ENCODE measurements at places on chromosomes 5 and 9.
A peak's percentile ranks its signal among the peaks of the same experiment; 100 is the strongest.

DNA sequence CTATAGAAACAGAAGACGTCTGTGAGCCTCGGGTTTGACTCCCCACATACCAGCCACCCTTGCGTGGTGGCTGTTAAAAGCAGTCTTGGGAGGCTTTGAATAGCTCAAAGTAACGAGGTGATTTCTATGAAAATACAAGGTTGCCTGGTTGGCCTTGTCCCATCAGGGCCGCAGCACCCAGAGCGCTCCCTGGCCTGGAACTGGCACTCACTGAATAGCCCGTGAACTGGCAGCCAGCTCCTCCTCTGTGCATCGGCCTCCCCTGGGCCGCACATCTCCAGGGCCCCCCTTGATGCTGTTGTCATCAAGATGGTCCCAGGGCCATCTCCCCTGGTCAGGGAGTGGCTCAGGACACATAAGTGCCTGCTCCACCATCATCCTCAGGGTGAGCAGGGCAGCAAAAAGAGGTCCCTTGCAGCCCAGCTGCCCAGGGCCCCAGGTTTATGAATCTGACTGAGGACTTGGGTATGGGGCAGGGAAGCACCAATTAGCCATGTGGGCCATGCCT is 144.6 kb upstream of the PPP1R26 start:
- no peak for DNase-seq

- DNase-seq, result peak; percentile 58
Observed at GRCh38 chr9:129995409-129996160, 47.4 kb downstream of the FNBP1 start.

DNA sequence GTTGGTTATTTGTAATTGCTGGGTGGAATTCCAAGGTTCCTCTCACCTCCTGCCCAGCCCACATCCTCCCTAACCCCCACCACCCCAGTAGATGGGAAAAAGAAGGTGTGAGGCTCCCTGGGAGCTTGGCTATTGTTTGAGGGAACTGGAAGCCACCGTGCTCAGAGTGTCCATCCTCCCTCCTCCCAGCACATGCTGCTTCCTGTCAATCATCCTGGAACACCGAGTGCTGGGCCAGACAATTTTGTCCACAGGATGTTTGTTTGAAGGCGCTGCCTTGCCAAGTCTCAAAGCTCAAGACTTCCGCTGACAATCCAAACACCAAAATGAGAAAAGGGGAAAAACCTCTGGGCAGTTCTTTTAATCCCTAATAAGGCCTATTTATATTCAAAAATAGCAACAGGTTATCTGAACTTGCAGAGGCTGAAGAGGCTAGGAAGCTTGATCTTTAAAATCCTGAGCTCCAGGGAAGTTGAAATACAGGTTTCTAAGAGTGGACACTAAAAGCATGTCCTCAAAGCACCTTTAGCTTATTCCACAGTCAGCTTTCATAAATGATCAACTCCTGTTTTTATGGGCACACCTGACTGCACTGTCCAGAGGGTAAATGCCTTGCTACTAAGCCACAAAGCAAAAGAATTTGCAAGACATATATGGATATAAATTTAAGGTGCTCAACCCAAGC is 286.7 kb downstream of the NFIB start:
- DNase-seq, result no peak

GRCh38 chr9:23746317-23746716 is 79.7 kb downstream of the ELAVL2 start:
- DNase-seq, result no peak

GRCh38 chr9:122498883-122499288 is 11.7 kb upstream of the OR1J2 start:
- peak; percentile 45 for DNase-seq

DNA sequence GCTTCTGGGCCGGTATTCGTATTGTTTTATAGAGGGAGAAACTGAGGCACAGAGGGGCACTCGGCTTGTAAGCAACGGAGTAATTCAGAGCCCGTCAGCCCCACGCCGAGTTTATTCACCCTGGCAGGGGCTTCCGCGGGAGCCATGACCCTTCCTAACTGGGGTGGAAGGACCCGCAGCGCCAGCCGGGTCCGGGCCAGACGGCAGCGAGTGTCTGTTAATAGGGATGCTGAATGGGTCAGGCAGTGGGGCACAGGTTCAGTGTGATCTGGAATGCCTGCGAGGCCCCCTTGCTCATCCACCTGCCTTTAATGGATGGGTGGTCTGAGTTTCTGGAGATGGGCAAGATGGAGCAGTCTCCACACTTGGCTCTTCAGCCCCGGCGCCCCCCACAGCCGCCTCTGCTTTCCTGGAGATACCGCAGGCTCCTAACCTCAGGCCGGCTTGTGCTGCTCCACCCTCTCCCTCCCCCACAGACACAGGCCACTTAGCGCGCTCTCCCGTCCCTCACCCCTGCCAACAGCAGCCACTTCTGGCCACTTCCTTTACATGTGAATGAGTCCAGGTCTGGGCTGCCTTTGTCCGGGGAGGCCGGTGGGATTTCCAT is 147.1 kb downstream of the ERCC6L2 start:
- no peak for DNase-seq

DNA sequence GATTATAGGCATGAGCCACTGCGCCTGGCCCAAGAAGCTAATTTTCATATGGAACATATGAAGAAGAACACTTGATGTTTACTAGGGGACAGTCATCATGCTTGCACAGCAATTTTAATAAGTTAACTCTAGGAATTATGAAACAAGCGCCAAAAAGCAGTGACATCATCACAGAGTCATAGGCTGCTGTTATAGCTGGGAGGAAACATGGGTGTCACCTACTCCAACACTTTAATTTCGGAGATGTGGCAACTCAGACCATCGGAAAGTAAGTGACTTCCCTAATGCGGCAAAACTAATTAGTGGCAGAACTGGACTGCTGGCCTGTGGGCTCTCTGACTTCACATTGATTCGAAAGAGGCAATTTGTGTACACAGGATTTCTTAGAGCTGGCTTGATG is 38.1 kb upstream of the EQTN start:
- DNase-seq, result no peak

DNA sequence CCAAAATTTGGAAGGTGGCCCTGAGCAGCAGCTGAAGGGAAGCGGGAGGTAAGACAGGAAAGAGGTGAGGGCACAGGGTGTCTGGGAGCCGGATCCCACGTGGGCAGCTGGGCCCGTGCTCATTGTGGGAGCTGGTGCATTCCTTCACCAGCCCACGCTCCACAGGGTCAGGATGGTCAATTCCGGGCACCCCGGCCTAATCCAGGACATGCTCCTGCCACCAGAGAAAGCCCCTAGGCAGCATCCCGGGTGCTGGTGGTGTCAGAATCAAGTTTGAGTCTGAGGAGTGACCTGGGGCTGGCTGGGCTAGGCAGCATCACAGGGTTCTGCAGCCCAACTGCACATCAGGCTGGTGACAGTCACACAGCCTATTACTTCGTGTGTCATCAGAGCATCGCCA is 7.1 kb upstream of the PDCD6 start:
- no peak for DNase-seq

DNA sequence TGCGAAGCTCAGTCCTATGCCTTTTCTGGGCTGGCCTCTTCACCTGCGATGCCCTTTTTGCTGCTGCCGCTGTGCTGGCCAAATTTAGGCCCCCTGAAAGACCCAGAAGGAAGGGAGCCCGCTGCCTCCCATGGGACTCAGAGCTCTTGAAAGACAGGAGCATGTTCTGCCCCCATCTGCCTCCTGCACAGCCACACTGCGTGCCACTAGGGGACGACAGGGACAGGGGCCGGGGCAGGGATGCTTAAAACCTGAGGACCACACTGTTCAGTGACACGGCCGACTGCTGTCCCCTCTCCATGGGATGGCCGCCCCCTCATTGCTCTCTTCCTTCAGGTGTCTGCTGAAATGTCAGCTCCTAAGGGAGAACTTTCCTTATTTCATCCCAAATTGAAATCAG is 132.4 kb downstream of the ADAMTS2 start:
- DNase-seq, result no peak

- no peak for DNase-seq
Observed at GRCh38 chr9:126618190-126618584, 4.5 kb downstream of the LMX1B start.

GRCh38 chr9:127905788-127906191 is 6.4 kb upstream of the ST6GALNAC6 start:
- peak; percentile 62 for DNase-seq

DNA sequence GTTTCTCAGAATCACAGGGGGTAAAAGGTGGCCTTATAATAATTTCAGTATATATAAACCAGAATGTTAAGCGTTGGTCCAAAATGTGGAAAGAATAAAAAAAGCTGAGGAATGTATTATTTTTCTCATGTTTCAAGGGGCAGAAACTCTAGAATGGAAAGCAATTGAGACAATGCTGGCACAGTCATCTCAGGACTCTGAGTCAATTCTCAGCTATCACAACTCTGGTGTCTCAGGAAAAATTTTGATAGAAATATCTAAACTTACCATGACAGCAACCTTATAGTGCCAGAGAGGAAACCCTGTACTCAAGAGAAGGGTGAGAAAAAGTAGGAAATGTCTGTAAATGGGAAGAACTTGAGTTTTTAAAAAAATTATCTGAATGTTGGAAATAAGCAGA is 1189.4 kb upstream of the NUDT12 start:
- DNase-seq, result no peak

- DNase-seq, result no peak
Observed at GRCh38 chr5:14129123-14129522, 14.0 kb upstream of the TRIO start.

DNA sequence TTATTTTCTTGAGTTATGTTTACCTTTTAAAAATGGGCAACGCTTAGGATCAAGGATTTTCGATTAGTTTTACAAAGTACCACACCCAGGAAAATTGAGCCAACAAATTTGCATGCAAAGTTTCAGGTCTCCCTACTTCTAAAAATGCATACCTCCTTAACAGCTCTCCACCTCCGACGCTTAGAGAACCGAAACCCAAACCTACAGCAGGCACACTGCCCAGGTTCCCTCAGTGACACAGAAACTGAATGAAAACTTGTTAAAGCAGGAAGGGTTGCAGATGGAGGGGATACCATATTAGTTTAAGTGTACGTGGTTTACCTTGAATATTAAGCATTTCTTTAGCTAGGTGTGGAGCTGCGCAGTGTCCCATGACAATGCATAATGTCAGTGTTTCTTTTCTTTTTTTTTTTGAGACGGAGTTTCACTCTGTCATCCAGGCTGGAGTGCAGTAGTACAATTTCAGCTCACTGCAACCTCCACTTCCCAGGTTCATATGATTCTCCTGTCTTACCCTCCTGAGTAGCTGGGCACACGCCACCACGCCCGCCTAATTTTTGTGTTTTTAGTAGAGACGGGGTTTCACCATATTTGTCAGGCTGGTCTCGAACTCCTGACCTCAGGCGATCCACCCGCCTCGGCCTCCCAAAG is 1.6 kb upstream of the SUB1 start:
- DNase-seq, result peak; percentile 54

DNA sequence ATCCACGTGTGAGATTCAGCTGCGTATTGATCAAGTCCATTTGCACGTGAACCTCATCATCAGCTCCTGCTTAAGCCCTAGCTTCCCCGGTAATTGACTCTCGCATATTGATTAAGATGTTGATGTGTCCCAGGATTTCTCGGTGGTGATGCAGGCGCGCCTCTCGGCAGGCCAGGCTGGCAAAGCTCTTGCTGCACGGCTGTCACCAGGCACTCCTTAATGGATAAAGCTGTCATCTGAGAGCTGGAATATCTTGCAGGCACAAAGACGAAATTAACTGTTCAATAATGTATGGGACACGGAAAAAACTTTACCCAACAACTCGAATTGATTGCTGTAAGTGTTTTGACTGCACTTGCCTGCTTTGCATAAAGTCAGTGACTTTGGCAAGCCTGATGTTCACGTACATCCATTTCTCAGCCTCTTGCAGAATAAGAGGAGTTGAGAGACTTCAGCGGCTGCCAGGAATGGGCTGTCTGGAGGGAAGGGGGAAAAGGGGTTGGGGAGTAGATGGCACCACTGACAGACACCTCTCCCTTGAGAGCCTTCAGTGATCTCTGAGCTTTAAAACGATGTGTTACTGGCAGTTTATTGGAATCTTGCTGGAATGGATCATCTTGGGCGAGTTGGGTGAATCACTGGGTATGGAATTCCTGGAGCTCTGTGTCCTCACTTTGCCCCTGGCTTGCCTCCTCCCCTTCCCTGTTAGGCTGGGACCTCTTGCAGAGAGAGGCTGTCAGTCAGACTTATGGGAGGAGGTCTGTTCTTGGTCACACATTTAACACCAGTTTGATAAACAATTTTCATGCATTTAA is 650.3 kb downstream of the CCDC171 start:
- no peak for DNase-seq

GRCh38 chr5:86880785-86881492 is 263.2 kb downstream of the COX7C start:
- DNase-seq, result peak; percentile 61

DNA sequence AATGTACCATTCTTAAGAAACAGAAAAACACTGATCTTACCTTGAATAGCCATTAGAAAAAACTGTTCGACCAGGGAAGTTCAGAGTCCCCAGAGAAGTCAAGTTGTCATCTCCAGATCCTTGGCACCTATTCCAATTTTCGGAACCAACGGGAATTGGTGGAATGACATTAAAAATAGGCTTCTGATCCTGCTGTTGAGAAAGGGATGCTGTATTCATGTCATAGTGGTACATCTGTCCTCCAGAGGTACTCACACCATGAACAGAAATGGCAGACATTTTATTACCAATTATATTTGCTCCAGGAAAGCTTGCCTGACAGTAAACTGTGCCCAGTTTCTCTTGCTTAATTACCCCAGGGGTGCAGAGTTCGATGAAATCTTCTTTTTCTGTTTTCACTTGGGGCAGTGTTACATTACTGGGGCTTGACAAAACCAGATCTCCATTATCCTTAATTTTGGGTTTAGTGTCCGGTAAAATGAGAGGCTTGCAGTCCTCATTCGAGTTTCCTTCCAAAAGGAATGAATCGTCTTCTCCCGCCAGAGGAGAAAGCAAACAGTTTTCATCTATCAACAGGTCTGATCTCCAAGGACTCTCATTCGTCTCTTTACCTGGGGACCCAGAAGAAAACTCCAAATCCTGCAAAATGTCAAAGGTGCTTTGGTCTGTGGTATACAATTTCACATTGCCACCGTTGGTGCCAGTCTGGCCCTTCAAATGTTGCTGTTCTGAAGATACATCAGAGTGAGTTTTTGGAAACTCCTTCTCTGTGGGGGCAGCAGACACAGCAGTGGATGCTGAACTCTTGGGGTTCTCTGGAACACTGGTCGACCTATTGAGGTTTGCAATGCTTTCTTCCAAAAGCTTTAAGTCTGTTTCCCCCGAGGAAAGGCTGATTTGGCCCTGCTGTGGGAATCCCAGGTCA is 3.6 kb downstream of the NR3C1 start:
- DNase-seq, result no peak

DNA sequence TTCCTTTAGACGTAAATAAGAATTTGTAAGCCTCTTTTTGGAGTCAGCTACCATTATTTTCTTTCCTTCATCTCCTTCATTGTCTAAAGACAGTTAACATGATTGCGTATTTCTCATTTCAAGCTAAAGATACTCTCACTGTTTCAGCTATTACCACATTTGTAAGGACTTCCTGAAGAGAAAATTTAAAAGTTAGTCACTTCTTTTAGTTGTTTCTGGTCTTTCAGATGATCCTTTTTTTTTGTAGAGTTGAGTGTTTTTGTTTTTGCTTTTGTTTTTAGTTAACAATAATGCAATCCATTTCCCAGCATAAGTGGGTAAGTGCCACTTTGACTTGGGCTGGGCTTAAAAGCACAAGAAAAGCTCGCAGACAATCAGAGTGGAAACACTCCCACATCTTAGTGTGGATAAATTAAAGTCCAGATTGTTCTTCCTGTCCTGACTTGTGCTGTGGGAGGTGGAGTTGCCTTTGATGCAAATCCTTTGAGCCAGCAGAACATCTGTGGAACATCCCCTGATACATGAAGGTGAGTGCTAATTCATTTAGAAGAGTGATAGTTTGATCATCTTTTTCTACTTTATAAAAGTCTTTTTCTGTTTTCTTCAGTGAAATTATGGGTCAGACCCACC is 2.0 kb downstream of the IL31RA start:
- DNase-seq, result no peak
